ENCODE measurements at places on chromosomes 3 and 15.

GRCh38 chr3:14988988-14989394 is 41.6 kb downstream of the NR2C2 start:
- peak; percentile 9 for DNase-seq

GRCh38 chr3:30686176-30686575 is 79.8 kb downstream of the TGFBR2 start:
- no peak for DNase-seq

DNA sequence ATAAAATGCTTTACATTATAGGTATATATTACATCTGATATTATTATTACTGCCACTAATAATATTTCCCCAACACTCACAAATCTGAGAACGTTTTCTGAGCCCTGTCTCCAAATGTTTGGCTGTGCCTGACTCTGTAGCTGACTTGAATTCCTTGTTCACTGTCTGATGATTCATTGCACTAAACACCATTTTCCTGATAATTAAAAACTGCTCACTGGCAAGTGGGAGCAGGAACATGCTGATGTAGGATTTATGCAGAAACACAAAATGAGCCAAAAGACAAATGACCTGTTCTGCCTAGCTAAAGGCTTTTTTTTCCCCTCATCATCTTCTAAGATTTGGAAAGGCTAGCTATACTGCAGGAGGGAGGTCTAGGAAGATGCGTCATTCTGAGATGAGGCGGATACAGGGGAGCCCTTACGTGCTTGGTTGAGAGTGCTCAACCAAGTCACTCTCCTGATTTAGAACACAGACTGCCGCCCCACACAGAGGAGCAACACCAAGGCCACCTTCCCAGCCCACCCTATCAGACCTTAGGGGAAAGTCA is 380.7 kb downstream of the EPHB1 start:
- no peak for DNase-seq

DNA sequence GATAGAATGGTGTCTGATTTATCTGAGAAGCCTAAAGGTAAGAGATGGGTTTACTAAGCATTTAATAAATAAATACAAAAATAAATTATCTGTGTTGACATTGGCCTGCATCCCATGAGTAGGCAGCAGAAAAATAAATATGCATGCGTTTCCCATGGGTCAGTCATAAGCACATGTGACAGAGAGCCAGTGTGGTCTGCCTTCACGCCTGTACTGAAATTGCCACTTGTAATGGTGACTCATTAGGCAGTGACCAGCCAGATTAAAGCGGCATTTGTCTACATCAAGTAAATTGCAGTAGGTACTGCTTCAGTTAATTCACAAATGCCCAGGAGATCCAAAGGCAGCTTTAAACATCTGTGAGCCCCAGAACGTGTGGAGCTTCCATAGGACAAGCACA is 399.6 kb downstream of the NAALADL2 start:
- DNase-seq = no peak

DNA sequence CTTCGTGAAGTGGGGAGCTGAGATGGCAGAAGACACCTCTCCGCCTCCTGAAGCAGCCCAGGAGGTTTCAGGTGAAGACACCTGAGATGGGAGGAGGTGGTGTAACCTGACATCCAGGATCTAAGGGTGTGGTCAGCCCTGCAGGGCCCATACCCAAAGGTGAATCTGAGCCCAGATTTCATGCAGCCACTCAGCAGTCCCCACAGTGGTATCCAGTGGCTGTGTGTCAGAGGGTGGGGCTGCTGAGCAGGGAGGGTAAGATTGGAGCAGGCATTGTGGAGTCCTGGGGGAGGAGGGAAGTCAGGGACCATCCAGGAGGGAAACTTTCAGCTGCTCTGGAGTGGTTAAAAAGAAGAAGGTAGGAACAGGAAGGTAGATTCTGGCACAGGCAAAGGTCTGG is 46.0 kb upstream of the SMAD6 start:
- no peak for DNase-seq

- no peak for DNase-seq
These were observed 60.0 kb downstream of the PIK3CB start for GRCh38 chr3:138774529-138775253.

GRCh38 chr3:15310491-15311370 is 21.7 kb downstream of the SH3BP5 start:
- DNase-seq = peak; percentile 62

DNA sequence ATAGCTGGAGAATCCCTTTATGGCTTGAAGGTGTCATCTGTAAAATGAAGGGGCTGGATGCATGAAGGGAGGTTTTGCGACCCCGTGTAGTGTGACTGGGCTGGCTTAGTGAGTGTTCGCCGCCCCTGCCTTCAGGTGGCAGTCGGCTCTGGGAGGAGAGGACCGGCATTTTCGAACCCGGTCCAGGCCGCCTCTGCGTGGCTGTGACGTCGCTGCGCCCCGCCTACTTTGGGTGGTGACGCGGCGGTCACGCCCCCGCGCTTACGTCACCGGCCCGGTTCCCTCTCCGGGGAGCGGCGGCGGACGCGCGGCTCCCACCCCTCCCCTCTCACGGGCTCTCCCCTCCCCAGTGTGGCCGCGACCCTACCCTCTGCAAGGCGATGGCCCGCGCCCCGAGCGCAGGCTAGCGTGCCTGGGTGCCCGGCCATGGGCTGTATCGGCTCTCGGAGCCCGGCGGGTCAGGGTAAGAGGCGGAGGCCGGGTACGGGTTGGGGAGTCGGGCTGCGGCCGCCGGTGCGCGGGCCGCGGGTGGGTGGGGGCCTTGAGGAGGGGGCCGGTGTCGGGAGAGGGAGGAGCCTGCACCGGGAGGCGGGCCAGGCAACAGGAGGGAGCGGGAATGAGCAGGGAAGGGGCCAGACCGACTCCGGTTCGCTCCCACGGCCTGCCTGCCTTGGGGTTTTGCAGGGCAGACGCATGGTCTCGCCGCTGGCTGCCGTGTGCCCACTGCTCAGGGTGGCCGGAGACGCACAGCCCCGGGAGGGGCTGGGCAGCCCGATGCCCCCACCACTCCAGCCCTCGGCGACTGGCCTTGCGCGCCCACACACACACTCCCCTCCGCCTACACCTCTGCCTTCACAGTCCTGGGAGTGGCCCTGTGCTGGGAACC is 1.5 kb upstream of the FAM131A start:
- peak; percentile 92 for DNase-seq

- DNase-seq = no peak
These were observed 661.2 kb upstream of the NR2F2 start for GRCh38 chr15:95669146-95669922.

DNA sequence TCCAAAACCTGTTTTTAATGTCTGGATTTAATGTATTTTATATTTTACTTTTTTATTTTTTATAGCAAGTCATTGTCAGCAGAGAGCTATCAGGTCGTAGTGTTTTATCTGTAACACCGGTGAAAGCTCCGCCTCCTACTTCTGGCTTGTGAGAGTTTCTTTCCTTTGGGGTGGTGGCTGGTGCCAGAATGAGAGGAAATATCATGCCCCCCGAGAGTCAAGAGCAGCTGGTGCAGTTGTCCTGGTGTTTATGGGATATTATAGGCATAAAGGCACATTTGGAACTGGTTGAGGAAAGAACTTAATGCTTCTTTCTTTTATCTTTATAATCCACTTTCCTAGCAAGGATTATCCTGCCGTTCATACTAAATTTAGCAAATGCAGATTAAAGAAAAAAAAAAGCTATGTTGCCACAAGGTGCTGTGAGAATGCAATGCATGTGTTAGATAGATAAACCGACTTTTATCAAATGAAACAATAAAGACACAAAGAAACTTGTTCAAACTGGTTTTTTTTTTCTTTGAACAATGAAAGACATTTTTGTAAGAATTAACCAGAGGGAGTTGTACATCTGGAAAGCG is 260.1 kb upstream of the PLSCR5 start:
- no peak for DNase-seq

- no peak for DNase-seq
These were observed 160.5 kb downstream of the KLF13 start for GRCh38 chr15:31486906-31487695.

- no peak for DNase-seq
These were observed 184.3 kb downstream of the AKAP13 start for GRCh38 chr15:85564686-85565085.

- no peak for DNase-seq
These were observed 9.1 kb downstream of the RBM15B start for GRCh38 chr3:51400166-51400565.

- peak; percentile 38 for DNase-seq
These were observed 8.3 kb upstream of the PLCH1 start for GRCh38 chr3:155753038-155753639.

- no peak for DNase-seq
These were observed 49.5 kb downstream of the CRTC3 start for GRCh38 chr15:90579213-90579612.

All from CD4-positive, alpha-beta T cell treated with Interleukin-12 subunit alpha and Interleukin-12 subunit beta, for 1 hour (primary cell).